ENCODE measurements at places on chromosomes 4 and X.
A peak's percentile ranks its signal among the peaks of the same experiment; 100 is the strongest.

DNA sequence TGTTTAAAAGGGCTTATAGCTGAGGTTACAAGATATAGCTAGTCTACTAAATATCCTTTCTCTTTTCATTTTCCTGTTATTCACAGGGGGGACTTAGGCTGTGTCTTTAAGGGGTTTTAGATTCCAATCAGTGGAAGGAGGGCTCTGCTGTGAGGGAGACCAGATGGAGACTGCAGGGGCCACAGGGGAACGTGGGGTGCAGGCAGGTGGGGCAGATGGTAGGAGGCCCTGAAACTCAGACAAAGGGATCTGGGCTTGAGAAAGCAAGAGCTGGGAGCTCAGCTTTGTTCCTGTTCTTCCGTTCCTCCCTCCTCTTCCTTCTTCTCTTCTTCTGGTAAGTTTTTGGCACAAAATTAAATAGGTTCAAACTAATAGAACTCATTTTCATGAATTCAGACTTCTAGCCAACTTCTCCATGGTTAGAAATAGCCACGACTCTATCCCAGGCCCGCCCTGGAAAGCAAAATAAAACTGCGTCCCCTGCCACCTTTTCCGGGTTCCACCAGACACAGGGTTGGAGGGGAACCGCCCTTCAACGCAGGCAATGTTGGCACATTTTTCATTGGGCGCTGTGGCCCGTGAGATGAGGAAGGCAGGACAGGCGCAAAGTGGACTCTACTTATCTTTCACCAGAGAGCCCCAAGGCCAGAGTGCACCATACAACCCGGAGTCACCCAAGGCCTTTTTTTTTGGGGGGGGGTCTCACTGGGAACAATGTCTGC lies 3.5 kb upstream of the TMSB4X start:
- peak; percentile 53 for DNase-seq

DNA sequence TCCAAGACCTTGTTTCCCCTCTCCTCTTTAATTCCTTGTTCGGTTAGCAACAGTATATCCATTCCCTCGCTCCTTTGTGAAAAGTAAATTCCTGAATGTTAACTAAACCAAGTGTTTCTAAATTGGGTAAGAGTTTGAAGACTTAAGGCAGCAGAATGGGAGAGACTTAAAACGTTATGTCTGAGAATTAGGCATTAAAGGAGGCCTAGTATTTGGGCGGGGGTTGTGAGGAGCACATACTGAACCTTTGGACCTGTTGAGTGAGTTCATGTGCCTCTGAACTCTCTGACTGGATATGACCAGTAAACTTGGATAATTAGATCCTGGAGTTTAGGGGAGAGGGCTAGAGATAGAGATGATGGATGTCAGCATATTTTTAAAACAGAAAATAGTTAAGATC lies 1.2 kb downstream of the MSMO1 start:
- no peak for DNase-seq

DNA sequence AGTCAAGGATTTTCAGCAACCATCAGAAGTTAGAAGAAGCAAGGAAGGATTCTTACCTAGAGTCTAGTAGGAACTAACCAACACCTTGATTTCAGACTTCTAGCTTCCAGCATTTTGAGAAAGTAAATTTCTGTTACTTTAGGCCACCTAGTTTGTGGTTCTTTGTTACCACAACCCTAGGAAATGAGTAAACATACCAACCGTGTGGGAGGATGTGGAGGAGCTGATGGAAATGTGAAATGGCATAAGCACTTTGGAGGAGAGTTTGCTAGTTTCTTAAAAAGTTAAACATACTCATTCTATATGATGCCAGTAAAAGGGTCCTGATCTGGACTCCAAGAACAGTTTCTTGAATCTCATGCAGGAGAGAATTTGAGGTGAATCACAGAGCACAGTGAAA lies 679.4 kb downstream of the PDHA2 start:
- DNase-seq, result no peak

DNA sequence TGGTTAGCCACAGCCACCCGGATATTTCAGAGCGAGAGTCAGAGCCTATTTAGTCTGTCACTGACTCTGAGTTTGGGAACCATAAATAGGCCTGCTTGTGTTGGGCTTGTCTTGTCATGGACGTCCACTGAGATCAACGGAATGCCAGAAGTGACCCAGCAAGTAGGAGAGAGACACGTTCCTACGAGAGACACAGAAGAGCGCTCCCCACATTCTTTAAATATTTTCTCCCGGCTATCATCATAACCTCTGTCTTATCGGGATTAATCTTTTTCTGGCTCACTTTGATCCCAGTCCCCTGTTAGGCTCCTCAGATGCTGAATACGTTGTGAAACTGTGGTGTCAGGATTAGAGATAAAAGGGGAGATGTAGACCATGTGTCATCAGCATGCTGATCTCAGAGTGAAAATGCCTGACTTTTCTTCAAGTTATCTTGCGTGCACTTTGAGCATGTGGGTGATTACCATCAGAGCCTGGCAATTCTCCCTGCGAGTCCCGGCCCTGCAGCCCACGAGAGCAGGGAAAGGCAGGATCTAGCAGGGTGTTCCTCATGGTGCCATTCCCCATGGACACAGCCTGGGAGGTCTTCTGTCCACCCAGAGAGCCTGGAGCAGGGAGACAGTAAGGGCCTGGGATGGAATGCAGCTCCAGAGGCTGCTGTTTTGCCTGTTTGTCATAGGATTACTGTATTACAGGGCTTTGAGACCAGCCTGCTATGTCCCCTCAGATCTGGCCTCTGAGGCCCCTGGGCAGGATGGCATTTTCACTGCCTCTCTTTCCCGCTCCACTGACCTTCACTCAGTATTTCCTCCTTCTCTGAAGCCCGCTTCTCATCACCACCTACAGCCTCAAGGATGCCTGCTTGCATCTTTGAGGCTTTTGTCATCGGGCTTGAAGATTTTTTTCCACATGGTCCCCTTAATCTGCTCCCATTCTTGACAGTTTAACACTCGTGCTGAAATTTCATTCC lies 2.8 kb upstream of the TENM3 start:
- no peak for DNase-seq

DNA sequence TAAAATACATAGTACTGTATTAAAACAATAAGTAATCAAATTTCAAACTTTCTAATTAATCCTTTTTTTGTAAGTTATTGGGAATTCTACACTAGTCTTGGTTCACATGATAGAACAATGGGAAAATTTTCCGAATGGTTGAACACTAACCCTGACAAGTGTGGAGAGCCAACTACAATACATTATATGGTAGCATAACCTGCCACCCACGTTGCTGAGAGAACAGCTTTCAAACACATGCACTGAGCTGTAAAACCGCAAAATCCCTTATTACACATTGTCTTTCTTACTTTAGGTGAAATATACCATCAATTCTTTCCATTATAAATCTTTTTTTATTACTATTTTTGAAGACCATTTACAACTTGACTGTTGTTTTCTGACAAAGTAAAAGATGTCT lies 54.7 kb downstream of the ANAPC10 start:
- no peak for DNase-seq

DNA sequence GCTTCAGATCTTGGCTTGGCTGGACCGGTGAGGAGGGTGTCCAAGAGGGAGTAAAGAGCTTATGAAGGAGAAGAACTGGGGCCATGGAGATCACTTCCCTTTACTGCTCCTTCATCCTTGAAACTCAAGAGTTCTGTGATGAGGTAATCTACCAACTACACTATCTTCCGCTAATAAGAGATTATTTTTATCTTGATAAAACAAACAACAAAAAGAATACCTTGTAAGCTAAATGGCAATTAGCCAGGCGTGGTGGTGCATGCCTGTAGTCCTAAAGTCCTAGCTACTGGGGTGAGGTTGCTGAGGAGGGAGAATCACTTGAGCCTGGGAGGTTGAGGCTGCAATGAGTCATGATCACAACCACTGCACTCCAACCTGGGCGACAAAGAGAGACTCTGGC lies 47.4 kb downstream of the HAUS3 start:
- DNase-seq, result no peak
